ENCODE measurements at places on chromosomes 5 and 9.

DNA sequence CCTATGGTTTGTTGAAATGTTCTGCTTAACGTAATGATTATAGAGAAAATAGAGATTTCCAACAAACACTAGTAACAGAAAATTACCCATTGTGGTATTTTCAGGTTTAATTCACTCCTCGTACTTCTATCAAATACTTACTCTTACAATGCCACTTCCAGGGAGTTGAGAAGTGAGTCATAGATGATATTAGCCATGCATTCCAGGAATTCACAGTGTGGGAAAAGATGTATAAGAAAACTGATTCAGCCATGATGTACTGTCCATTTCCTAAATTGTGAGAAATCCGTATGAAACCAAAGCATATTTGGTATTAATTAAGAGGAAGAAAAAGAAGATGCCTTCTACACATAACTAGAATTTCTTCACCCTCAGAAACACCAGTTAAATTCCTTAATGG lies 1854.6 kb upstream of the WWC1 start:
- no peak overlapping the region for H3K27ac ChIP-seq
- H3K4me3 ChIP-seq: no peak overlapping the region
- no peaks in the 10 kb centered on the region for H3K36me3 ChIP-seq
- H3K27me3 ChIP-seq: no peaks in the 10 kb centered on the region
- no peak for DNase-seq

- DNase-seq: no peak
- H3K27ac ChIP-seq: no peak overlapping the region
- no peak overlapping the region for H3K4me3 ChIP-seq
- peaks cover 4% of the 10 kb centered on the region for H3K4me1 ChIP-seq
- peaks cover 21% of the 10 kb centered on the region for H3K36me3 ChIP-seq
- no peaks in the 10 kb centered on the region for H3K27me3 ChIP-seq
Observed at GRCh38 chr5:78958672-78959445, 26.3 kb downstream of the ARSB start.

DNA sequence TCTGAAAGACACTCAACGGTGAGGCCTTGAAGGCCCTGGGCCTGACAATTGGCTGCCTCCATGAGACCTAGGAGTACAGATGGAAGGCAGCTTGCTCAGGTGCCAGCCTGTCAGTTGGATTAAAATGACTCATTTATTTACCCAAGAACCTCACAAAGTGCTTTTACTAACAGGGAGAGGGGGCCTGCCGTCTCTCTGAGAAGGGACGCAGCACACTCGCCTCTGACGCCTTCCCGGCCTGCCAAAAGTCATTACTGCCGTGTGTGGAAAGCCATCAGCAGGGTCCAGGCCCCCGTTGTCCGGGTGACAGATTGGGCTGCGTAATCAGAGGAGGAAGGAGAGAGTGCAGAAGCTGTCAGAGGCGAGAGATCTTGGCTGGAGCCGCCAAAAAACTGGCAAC lies 32.4 kb downstream of the DDX31 start:
- H3K27ac ChIP-seq: no peak overlapping the region
- no peaks in the 10 kb centered on the region for H3K4me1 ChIP-seq
- no peak for DNase-seq
- H3K4me3 ChIP-seq: no peak overlapping the region

DNA sequence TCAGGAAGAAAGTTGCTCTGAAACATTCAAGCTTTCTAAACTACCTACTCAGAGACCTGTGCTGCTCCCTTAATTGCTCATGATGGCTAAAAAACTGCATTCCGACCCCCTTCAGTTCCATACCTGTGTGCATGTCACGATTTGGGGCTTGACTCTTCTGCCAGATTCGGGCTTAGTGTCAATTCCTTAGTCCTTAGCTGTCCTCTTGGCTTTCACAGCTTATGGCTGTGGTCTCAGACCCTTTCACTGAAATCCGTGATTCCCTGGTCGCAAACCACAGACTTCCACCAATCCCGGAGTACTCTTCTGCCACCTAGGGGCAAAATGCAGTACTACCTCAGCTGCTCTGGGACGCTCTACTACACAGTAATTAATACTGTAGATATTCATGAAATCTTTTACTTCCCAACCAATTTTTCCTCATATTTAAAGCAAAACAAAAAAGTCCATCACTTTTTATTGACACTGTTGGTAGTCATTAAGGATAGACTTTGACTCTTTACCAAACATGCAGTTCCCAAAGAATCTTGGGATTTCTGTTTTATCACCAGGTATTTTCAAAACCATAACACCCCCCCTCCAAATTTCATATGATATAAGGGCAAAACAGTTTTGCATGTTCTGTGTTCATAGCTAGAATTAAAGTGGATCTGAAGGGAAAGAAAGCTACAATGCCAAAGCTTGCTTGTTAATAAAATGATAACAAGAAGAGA lies 617.4 kb downstream of the SLCO4C1 start:
- H3K4me3 ChIP-seq: no peak overlapping the region
- DNase-seq: peak; percentile 42
- H3K27me3 ChIP-seq: no peaks in the 10 kb centered on the region
- H3K4me1 ChIP-seq: no peaks in the 10 kb centered on the region
- H3K36me3 ChIP-seq: no peaks in the 10 kb centered on the region

DNA sequence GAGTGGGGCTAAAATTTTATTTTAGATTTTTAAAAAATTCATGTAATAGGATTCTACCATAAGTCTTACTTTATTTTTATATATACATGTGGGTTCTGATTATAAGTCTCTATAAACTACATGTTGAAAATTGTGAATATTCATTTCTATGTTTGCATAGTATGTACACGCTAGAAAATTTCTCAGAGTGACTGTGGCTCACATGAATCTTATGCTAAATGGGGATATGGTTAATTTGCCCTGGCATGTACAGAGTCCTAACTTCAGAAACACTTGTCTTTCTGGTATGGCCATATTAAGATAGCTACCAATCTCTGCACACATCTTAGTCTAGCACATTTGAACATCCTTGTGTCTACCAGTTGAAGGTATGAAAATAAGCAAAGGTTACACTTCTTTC lies 154.8 kb downstream of the FBXL7 start:
- no peak overlapping the region for H3K27ac ChIP-seq
- no peak for DNase-seq
- no peaks in the 10 kb centered on the region for H3K27me3 ChIP-seq
- no peaks in the 10 kb centered on the region for H3K4me1 ChIP-seq

- H3K27ac ChIP-seq: no peak overlapping the region
- no peaks in the 10 kb centered on the region for H3K4me1 ChIP-seq
- H3K27me3 ChIP-seq: no peaks in the 10 kb centered on the region
- H3K4me3 ChIP-seq: no peak overlapping the region
Observed at GRCh38 chr9:132049323-132049882, 30.3 kb downstream of the MED27 start.

DNA sequence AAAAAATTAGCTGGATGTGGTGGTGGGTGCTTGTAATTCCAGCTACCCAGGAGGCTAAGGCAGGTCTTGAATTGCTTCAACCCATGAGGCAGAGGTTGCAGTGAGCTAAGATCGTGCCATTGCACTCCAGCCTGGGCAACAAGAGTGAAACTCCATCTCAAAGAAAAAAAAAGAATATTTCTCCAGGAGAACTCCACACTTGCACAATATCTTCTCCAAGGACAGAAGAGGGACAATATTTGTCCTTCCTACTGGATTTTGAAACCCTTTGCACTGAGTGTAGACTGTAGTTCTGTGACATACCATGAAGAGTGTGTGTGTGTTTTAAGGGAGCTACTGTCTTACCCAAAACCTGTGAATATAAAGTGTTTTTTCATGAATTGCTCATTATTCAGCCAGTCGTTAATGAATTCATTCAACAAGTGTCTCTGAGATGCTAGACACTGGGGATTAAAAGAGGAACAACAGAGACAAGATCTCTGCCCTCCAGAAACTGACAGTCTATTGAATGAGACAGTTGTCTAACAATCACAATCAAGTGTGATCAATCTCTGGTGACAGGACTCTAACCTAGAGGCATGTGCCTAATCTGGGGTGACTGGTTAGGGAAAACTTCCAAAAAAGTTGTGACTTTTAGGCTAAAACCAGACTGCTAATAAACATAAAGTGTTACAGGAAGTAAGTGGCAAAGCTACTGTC lies 9.8 kb upstream of the UBE2D2 start:
- H3K36me3 ChIP-seq: no peaks in the 10 kb centered on the region
- DNase-seq: no peak
- no peak overlapping the region for H3K4me3 ChIP-seq

DNA sequence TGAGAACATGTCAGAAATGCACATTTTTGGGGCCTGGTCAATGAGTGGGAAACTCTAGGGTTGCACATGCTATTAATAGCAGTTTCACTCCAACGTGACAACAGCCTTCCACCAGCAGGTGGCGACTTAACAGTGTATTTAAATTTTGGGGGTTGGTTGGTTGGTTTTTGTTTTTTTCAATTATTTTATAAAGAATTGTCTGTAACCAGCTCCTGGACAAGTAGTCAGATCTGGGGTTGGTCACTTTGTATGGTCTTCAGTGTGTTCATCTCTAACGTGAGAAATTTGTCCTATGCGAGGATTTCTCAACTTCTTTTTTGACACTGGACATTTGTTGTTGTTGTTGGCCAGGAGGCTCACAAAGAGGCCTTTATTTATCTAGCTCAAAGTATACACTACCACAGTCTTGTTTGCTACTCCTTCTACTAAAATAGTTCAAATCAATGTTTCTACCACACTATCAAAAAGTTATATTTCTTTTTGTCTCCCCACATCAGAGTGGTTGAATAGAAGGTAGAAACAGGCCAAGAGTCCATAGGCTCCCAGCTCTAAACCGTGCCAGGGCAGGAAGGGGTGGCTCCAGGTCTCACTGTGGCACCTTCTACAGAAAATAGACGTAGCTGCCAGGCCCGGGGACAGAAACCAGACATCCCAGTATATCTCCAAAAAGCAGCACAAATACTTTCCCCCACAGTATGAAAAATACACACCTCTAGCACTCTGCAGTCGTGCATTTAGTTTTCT lies 110.4 kb downstream of the TRPM6 start:
- DNase-seq: peak; percentile 81
- peaks cover 7% of the 10 kb centered on the region for H3K27me3 ChIP-seq
- no peaks in the 10 kb centered on the region for H3K36me3 ChIP-seq
- no peak overlapping the region for H3K27ac ChIP-seq

- DNase-seq: no peak
- no peak overlapping the region for H3K27ac ChIP-seq
- H3K4me1 ChIP-seq: no peaks in the 10 kb centered on the region
- no peaks in the 10 kb centered on the region for H3K27me3 ChIP-seq
- H3K4me3 ChIP-seq: no peak overlapping the region
Observed at GRCh38 chr5:139733698-139734538, 61.7 kb upstream of the PSD2 start.

Measured in activated CD8-positive, alpha-beta memory T cell treated with anti-CD3 and anti-CD28 coated beads, Interleukin-2, amount 10 ng/mL, durations not matched to agents 7 days and 5 days (primary cell).